RWPE1 (cell line): ENCODE measurements at places on chromosomes 1 and 21.

DNA sequence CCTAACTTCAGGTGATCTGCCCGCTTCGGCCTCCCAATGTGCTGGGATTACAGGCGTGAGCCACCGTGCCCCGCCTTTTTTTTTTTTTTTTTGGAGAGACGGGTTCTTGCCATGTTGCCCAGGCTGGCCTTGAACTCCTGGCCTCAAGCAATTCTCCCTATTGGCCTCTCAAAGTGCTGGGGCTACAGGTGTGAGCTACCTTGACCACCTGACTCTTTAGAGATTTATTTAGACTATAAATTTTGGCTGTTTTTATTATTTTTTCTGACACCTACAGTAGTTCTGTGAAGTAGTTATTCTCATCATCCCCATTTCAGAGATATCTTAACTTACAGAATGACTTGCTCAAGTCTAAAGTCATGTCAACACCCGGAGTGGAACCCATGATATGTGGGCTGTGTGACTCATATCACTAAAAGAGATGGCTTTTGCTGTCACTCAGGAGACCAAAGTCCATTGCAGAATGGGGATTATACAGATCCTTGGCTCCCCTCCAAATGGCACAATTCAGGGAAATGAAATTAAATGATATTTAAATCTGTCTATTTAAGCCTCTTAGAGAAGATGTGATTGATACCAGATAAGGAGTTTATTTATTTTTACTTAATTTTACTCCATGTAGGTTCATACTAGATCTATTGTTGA is 93.2 kb downstream of the CTH start:
- DNase-seq: no peak

- no peak for DNase-seq
Observed at GRCh38 chr1:40582116-40582515, 50.7 kb downstream of the ZNF684 start.

DNA sequence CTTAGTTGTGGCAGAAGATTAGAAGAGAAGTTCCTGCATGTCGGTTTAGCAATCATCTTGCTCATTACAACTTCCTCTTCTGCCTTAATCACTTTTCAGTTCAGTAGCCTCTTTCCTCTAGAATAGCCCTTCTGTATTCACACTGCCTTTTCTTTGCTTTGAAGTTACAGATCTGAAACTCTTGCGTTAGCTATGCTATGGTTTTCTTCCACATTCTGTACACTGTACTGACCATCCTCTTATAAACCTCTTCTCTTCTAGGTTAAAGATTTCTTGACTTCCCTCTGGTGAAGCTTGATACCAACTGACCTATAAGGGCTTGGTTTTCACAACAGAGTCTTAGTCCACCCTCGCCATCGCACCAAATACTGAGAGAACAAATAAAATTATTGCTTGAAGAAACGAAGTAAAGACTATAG is 35.0 kb downstream of the C21orf91 start:
- no peak for DNase-seq

DNA sequence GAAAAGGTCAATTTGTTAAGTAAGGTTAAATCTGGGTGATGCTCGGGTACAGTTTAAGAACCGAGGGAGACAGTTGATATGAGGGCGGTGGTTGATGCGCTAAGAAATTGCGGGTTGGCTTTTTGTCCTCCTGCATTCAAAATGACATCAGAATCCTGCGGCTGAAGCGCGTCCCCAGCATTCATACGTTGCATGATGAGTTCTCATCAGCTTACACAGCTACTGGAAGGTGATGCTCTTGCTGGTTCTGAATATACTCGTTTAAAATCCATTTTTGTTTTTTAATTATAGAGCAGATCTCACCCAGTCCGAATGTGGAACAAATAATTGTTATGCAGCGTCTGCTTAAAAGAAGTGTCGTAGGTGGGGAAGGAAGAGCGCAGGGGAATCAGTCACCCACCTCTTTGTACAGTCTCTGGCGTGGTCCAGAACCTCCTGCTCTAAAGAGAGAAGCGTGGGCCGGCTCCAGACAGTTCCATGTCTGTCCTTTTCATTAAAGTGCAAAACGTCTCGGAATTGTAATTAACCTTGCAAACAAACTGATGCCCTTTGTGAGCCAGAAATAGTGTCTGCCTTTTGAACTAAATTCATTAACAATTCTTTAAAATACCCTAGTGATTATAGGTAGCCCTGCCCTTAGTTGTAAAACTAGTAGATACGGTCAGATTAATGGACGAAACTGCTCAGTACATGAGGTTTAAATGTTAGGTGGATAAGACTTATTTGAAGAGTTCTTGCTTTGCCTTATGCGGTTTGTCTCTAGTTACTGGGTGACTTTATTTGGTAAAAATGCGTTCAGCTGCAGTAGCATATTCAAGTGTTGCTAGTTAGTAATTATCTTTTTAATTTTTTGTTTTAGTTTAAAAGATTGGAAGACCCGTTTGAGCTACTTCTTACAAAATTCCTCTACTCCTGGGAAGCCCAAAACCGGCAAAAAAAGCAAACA is 741 bp downstream of the RGS2 start:
- peak; percentile 38 for DNase-seq
